ENCODE measurements at places on chromosomes 16 and 17. TPM values are rescaled to one million over a fixed set of nuclear protein-coding genes. Genes with fewer than 3 reads are reported as not detected.

The KRT39 gene
- total RNA-seq = not detected

The METTL22 gene
- 29.8 TPM for total RNA-seq

The CACNG4 gene
- not detected for total RNA-seq

The CALB2 gene
- not detected for total RNA-seq

The TMEM204 gene
- total RNA-seq = 12.9 TPM

The VAT1L gene
- total RNA-seq = 7.6 TPM

The IL21R gene
- total RNA-seq = 16.1 TPM
